ENCODE measurements at places on chromosomes 11 and 22.

DNA sequence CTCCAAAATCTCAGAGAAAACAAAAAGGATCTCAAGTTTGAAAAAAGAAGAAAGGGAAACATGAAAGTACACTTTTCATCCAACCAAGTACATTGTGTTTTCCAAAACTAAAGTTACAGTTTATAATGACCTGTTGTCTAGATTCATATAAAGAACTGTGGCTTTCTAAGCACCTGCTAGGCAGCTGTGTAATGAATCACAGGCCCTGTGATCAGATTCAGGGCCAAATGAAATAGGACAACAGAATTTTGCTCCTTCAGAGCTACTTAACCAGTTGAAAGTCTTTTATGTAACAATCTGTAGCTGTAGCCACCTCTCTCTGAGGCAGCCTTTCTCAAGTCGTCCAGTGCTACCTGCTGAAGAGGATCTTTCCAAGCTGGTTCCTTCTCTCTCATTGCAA lies 960.0 kb upstream of the RAG2 start:
- no peak for DNase-seq

DNA sequence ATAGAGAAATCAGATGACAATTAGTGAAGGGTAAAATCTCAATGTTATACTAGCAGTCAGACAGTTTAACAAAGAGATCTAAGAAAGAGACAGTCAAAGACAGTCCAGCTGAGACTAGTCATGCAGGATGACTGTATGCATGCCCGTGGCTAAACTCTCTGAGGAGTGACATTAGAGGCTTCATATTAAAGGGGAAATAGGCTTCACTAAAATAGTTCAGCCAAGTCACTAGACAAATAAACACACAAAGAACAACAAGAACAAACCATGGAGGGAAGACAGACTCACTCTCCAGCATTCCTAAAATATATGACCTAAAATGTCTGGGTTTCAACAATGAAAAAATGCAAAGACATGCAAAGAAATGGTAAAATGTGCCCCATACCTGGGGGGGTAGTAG lies 18.6 kb upstream of the APLNR start:
- DNase-seq: no peak

DNA sequence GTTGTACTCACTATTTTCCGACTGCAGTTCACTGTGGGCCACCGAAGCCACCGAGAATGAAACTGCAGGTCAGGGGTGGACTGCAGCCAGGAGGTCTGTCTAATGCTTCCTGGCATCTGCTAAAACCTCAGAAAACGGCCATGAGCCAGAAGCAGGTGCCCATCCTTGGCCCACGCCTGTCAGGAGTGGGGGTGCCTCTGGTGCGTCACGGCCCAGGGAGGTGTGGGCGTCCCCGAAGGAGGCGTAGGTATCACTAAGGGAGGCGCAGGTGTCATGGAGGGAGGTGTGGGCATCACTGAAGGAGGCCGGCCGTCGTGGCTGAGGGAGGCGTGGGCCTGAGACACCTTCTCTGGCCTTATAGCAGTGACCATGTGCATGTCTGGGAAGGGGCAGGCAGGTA lies 456.2 kb downstream of the TBC1D22A start:
- no peak for DNase-seq

DNA sequence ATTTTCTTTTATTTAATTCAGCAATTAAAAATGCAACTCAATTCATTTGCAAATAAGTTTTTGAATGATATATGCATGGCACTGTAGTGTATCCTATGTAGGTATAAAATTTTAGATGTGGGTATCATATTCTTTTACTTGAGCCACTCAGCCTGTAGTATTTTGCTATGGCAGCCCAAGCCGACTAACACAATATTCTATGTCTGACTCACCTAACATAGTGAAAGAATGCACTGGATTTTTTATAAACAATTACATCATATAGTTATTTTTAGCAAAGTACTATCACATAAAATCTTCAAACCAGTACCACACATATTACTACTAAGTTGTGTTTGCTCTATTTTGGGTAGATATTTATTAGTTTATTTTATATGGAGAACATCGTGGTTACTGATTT lies 21.9 kb upstream of the GRIA4 start:
- DNase-seq: no peak

GRCh38 chr11:12991426-12991825 lies 17.7 kb upstream of the RASSF10 start:
- no peak for DNase-seq

GRCh38 chr11:83054904-83055380 lies 16.8 kb downstream of the RAB30 start:
- no peak for DNase-seq

- DNase-seq: no peak
Measured at GRCh38 chr11:113773092-113773415, 438 bp downstream of the ZW10 start.

GRCh38 chr22:42065438-42066125 lies 5.0 kb downstream of the NAGA start:
- DNase-seq: no peak

DNA sequence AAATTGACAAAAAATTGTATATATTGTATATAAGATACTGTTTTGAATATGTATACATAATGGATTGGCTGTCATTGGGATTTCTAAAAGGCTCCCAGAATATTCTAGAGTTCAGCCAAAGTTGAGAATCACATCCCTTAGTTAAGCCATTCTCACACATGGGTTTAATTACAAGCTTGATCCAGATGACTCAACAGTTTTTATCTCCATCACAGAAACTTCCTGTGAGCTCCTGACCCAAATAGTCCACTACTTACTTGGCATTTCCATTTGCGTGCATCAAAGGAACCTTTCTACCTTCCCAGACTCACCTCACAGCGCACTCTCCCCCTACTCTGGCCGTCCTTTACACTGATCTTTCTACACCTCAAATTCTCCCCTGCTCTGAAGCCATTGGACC lies 184.8 kb upstream of the ARHGAP20 start:
- DNase-seq: no peak

DNA sequence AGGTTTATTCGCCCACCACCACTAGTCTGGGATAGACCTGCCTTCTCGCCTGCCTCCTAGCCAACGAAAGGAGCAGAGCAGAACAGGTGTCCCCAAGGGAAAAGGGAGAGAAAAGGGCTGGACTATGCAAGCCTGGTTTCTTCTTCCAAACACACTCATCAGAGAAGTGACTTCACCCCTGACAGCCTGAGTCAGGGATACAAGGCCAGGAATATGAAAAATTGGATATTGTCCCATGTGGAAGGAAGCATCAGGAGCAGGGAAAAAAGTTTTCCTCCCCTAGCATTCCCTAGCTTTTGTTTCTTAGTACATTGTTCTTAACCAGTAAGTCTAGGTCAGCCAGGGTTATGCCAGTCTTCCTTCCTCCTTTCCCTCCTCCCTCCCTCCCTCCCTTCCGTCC lies 56.9 kb upstream of the TNRC6B start:
- DNase-seq: no peak

Data from activated T-cell treated with anti-CD3 and anti-CD28 coated beads for 4 hours (primary cell).